Pulmonary artery endothelial cell (primary cell): ENCODE measurements at places on chromosomes 12 and 14.

DNA sequence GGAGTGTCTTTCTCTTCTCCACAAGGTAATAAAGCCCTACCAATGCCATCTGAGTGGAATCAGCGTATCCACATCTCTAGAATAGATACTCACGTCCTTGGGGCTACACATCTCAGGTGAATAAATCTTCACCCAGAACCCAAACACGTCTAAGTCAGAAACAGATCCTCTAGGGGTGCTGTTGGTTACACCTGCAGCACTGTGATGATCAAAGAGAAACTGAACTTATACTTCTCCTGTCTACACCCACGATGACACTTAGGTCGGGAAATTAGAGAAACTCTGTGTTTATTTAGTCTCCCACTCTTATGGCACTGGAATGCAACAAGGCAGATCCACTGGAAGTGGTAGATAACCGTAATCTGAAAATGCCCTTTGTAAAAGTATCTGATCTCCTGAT, 46.2 kb downstream of the WIF1 start:
- no peak for DNase-seq

DNA sequence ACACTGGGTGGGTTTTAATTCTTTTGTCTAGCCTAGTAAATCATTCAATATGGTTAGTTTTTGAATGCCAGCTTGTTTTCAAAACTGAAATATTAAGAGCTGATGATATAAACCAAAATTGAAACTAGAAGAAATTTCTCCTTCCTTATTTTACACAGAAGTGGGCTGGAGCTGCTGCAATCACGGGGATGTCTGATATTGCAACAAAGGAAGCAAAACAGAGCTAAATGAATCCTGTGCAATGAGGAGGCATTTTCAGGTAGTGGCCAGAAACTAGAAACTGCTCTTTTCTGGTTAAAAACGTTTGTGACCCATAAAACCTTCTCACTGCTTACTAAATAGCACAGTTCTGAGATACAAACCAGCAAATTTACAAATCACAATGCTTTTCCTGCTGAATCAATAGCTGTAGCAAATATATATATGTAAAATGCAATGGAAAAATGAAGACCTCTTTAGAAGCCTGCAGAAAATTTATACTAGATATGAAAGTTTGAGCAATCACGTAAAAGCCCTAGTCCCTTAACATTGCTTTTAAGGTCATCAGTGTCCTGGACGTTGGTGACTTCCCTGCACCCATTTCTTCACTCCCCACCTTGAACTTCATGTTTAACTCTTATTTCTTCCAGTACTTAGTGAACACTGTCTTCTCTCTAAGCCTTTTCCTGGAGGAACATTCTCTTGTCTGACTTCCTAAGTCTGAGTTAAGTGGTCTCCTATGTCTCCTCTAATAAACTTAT, 15.9 kb upstream of the LRRK2 start:
- DNase-seq, result no peak

GRCh38 chr12:67546746-67547145, 101.8 kb upstream of the DYRK2 start:
- DNase-seq, result no peak

DNA sequence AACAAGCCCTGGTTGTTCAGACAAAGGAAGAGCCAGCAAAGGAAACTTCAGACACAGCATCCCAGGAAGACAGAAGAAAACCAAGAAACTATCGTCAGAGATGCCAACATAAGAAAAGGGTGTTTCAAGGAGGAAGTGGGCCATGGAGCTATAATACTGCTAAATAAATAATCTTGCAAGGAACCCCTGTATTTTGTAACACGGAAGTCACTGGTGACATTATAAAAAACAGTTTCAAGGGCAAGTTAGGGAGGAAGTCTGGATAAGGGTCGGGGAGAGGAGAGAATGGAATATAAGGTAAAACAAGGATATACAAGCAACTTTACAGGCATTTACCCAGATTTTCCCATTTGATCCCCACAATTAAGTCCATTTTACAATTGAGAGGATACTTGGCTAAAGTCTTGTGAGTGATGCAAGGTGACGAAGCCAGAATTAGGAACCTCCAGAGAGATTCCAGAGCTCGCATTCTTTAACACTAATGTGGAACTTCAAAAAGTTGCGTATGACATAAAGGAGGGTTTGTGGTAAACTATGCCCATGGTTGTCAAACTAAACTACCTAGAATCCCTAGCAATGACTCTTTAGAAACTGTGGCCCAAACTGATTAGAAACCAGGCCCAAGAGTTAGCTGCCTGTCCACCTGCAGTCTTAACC, 46.4 kb downstream of the PPM1H start:
- no peak for DNase-seq

GRCh38 chr14:104434214-104435076, 145.1 kb upstream of the C14orf180 start:
- DNase-seq, result no peak

DNA sequence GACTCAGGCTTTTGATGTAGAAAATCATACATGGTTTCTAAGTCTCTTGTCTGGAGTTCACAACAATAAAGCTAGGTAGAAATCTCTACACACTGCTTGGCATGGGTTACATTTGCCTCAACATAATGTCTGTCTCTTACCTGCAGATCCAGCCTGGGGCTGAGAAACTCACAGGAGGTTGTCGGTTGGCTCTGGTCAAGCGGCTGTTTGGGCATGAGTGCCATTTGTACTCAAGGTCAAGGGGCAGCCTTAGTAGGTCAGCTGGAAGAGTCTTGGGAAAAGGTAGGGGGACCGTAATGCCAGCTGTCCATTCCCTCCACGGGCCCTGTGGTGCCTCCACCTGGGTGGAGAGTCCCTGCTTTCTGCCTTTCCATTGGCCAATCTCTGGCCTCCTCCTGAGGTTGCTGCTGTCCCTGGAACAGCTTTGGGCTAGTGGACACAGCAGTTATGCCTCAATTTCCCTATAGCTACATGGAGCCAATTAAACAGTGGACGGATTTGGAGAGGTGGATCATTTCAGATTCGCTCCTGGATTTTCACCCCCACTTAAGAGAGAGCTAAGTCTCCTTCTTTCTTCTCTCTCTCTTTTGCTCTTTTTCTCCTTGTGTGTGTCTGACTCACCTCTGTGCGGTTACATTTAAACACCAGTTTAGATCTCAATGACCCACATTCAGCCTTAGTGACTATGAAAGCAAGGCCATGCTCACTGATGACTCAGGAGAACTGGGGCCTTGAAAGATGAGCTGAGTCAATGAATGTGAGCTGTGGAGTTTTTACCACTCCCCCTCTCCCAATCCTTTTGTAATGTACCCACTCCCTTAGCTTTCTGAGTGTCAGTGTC, 132.8 kb upstream of the HIF1A start:
- DNase-seq, result peak; percentile 72

GRCh38 chr14:76603713-76604112, 157.6 kb upstream of the VASH1 start:
- DNase-seq, result no peak

DNA sequence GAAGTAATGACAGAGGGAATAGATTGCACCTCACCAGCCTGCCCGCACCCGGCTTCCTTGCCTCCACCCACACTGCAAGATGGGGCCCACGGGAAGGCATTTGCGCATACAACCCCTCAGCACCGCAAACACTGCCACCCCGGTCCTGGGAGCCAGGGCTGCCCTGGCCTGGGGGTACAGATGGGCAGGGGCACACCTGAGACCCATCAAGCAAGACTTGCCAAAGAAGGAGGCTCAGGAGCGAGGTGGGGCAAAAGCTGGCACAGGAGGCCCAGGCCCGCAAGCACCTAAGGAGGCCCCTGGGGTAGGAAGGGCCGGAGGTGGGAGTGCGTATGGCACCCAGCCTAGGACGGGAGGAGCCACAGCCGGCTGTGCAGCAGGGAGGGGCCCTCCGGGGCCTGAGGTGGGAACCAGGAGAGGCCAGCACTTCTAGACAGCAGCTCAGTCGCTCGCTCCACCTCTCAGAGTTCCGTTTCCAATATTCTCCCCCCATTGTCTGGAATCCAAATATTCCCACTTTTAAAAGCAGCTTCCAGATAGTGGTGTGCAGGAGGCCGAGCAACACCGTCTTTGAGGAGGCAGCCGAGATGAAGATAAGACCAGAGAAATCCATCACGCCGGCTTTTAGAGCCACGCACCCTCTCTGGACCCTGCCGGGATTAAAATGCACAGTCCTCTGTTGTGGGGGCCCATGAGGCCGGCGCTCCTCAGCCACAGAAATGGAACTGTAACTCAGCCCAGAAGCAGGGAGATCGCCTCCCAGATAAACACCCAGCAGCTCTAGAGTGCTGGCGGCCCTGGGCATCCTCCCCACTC, 12.2 kb upstream of the C14orf180 start:
- DNase-seq, result no peak

GRCh38 chr12:53971686-53972085, 1.2 kb upstream of the HOXC11 start:
- DNase-seq, result no peak

GRCh38 chr14:56562883-56563282, 16.7 kb upstream of the TMEM260 start:
- no peak for DNase-seq

GRCh38 chr12:90965204-90965603, 10.2 kb upstream of the CCER1 start:
- no peak for DNase-seq

- DNase-seq, result no peak
These were observed 79.3 kb downstream of the TESC start for GRCh38 chr12:117019866-117020265.

DNA sequence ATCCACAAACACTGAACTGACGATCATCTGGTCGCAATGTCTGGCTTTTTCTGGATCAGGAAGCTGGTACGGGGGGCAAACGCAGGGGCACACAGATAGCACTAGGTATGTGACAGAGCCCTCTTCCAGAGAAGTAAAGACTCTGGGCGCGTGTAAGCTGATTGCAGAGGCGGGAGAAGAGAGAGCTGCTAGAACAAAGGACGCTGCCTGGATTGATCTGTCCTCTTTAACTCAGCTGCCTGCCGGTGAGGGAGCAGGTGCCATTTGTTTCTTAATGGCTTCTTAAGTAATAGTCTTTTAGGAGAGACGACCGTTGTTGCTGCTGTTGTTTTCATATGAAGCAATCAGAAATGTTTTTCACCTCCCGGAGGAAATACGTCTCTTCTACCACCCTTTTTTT, 77.3 kb downstream of the GLT1D1 start:
- DNase-seq, result no peak

- no peak for DNase-seq
These were observed 11.5 kb downstream of the CCDC198 start for GRCh38 chr14:57482120-57482519.

DNA sequence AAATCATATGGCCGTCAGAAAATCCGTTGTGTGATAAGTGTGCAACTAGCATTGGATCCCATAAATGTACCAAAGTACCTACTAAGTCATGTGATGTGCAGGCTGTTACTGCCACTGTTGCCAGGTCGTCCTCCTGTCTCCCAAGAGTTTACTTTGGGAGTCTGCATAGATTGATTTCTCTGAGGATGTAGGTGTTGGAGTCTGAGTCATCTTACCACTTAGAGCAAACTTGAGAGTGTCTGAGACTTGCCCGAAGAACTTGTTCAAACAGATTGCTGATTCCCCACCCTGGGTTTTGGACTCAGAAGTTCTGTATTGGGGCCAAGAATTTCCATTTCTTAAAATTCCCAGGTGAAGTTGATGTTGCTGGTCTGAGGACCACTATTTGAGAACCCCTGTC, 11.4 kb downstream of the TMX1 start:
- no peak for DNase-seq

DNA sequence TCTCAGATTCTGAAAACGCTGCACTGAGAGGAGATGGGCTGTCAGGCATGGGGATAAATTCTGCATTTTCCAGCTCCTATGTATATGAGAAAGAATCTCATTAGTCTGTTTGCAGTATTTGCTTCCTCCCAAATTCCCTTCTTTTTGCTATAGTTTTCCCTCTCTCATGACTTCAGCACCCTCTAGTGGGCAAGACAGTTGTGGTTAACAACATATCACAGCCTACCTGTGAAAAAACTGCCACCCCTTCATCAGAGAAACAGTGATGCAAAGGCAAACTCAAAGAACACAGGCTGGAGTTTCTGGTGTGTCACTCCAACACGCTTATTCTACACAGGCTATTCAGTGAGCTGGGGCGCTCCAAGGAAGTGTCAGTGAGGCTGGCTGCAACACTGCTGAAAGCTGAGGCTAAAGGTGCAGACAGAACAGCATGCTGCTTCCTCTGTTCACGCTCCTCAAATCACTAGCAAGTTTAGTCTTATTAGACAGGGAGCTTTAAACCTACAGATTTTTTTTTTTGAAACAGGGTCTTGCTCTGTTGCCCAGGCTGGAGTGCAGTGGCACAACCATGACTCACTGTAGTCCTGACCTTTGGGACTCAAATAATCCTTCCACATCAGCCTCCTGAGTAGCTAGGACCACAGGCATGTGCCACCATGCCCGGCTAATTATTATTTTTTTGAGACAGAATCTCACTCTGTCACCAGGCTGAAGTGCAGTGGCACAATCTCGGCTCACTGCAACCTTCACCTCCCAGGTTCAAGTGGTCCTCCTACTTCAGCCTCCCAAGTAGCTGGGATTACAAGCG, 19.3 kb downstream of the ZC2HC1C start:
- DNase-seq, result no peak

DNA sequence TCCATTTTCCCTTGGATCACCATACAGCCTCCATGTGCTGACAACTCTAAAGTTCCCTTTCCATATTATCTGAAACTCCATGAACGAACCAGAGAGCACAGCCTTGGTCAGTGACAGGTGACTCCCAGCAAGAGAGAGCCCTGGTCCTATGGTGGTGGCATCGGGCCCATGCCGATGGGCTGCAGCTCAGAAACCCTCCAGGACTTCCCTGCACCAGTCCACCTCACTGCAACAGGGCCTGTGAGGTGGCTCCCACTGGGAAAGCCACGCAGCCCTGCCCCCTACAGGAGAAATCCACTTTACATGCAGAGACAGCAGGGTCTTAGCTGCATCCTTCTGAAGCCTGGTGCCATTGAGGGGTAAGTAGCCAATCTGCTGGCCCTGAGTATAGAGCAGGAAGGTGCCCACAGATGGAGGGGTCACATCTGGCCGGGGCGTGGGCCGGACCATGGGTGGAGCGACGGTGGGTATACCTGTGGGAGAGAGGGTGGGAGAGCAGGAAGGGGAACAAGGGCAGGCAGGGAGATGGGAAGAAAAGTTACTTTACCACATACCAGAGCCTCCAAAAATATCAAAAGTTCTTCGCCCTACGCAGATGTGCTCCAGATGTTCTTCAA, 24.7 kb downstream of the RTRAF start:
- DNase-seq, result no peak

DNA sequence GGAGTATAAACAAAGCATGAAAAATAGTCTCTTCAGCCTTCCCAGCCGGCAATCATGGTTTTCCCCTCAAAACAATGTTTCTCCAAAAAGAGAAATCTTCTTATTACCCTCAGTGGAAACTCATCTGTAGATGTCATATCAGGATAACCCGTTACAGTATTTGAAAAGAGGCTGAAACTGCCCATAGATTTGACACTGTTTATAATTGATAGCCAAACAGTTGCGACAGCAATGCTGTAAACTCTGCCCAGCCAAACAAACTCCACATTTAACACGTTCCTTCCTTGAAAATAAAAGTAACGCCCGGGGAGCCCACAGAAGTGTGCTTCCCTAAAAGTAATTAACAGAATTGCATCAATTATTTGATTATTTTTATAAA, 201.3 kb upstream of the FOXN3 start:
- no peak for DNase-seq

GRCh38 chr12:16474801-16475200, 127.4 kb downstream of the MGST1 start:
- DNase-seq, result no peak
